Effector memory CD8-positive, alpha-beta T cell (primary cell): ENCODE measurements at places on chromosomes 7 and 10.

DNA sequence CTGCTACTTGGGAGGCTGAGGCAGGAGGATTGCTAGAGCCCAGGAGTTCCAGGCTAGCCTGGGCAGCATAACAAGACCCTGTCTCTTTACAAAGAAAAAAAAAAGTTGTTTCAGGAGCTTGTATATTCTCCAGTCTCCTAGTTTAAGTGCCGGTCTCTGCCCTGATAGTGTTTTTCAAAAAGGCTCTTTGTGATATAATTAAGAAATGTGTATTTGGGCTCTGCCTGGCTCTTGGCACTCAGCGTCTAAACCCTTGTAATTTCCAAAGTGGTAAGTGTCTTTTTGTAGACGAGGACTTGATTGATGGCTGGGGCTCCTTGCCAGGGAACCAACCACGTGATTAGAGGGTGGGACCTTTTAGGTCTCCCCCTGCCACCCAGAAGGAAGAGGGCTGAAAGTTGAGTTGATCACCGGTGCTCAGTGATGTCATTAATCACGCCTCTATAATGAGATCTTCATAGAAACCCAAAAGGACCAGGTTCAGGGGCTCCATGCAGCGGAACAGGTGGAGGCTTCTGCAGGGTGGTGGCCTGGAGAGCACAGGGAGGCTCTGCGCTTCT lies 4.4 kb downstream of the EIF3B start:
- peak overlapping the region; percentile 28 for H3K4me3 ChIP-seq
- H3K27me3 ChIP-seq = no peaks in the 10 kb centered on the region
- no peak overlapping the region for H3K27ac ChIP-seq
- peaks cover 43% of the 10 kb centered on the region for H3K4me1 ChIP-seq
- peaks cover 70% of the 10 kb centered on the region for H3K36me3 ChIP-seq

DNA sequence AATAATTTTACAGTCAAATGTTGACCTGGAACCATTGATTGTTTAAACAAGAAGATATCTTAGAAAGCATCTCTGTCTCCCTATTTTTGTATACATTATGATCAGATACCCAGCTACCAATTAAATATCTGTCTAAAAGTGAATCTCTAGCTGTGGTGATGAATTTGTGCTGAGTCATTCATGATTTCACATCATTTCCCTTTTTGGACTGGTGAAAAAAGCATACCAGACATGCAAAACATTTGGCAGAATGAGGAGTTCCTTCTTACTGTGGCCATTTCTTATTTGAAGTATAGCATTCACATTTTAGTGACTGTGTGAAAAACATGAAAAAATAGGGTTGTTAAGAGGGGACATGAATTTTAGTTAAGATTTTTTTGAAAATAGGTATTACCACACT lies 98.0 kb upstream of the GATA3 start:
- no peaks in the 10 kb centered on the region for H3K27me3 ChIP-seq
- peaks cover 9% of the 10 kb centered on the region for H3K4me1 ChIP-seq
- no peak overlapping the region for H3K27ac ChIP-seq
- no peaks in the 10 kb centered on the region for H3K36me3 ChIP-seq
- no peak for DNase-seq

GRCh38 chr7:13540429-13540828 lies 449.0 kb downstream of the ETV1 start:
- H3K4me1 ChIP-seq = no peaks in the 10 kb centered on the region
- H3K36me3 ChIP-seq = no peaks in the 10 kb centered on the region
- no peak overlapping the region for H3K4me3 ChIP-seq
- H3K27me3 ChIP-seq = no peaks in the 10 kb centered on the region
- no peak for DNase-seq

- no peaks in the 10 kb centered on the region for H3K4me1 ChIP-seq
- no peaks in the 10 kb centered on the region for H3K36me3 ChIP-seq
- H3K27me3 ChIP-seq = no peaks in the 10 kb centered on the region
- DNase-seq = no peak
Measured at GRCh38 chr10:117780411-117780810, 237.9 kb downstream of the EMX2 start.
